Posterior vena cava (tissue), 2 donors: ENCODE measurements at places on chromosomes 5 and 9. TPM values are rescaled to one million over a fixed set of nuclear protein-coding genes. Genes with fewer than 3 reads are reported as not detected.

DNA sequence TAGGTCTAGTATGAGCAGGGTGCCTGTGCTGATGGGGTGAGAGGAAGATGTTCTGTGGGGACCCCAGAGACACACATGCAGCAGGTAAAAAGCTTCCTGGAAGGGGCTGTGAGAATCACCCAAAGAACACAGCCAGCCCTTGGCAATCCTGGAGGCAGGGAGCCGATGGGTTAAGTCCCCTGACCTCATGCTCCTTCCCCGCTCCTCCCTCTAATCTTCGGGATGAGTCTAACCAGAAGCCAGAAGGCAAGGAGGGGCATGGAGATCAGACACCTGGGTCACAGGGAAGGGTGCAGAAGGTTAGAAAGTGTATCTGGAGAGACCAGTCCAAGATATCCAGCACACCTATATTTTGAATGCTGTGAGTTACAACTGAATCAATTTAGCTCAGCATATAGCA lies 274.1 kb upstream of the PAPPA start:
- no peak for DNase-seq

GABRA6 gene
- not detected for total RNA-seq

DNA sequence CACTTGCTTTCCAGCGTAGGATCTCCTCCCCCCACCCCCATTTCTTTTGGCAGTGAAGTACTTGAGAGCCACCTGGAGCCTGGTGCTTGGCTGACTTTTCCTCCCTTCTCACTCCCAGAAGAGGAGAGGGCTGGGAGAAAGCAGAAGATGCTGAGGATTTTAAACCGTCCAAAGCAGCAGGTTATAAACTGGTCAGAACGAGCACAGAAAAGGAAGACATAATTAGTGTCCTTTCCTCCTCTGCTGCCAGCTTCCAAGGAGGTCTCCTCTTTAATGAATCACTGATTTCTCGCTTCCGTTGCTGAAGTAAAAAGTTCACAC lies 563 bp upstream of the FGF10 start:
- DNase-seq = no peak

DNA sequence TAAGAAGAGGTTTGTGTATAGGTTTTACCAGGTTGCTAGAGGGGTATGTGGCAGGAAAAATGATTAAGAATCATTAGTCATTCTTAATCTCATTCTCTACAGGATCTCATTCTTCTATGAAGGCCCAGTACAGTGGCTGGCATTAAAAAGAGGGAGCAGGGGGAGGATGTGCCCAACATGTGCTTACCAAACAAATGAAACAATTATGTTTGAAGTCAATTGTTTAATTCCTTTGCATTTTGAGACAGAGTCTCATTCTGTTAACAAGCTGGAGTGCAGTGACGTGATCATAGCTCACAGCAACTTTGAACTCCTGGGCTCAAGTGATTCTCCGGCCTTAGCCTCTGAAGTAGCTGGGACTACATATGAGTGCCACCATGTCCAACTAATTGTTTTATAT lies 23.0 kb downstream of the FNIP1 start:
- DNase-seq = no peak
